ENCODE measurements at places on chromosomes 2 and 18. TPM values are rescaled to one million over a fixed set of nuclear protein-coding genes. Genes with fewer than 3 reads are reported as not detected.

Gene DUSP11
- total RNA-seq = 23.7 TPM

Gene MATN3
- 2.9 TPM for total RNA-seq

Gene LBX2
- total RNA-seq = 2.0 TPM

Gene ALPG
- not detected for total RNA-seq
